ENCODE measurements at places on chromosomes 7 and 10. TPM values are rescaled to one million over a fixed set of nuclear protein-coding genes. Genes with fewer than 3 reads are reported as not detected.

WNT8B gene
- not detected for total RNA-seq

PRKAR2B gene
- total RNA-seq, result 7.1 TPM

FAM25C gene
- not detected for total RNA-seq

TMEM184A gene
- 39.8 TPM for total RNA-seq

SH2D4B gene
- total RNA-seq, result not detected

CALHM1 gene
- total RNA-seq, result not detected

ADCY1 gene
- total RNA-seq, result 1.5 TPM

TWIST1 gene
- total RNA-seq, result 5.4 TPM

ZNF488 gene
- 1.8 TPM for total RNA-seq

BLNK gene
- total RNA-seq, result 43.9 TPM
